ENCODE measurements at places on chromosomes 1 and 21.

- DNase-seq = no peak
Observed at GRCh38 chr1:145926686-145927062, 610 bp downstream of the RBM8A start.

DNA sequence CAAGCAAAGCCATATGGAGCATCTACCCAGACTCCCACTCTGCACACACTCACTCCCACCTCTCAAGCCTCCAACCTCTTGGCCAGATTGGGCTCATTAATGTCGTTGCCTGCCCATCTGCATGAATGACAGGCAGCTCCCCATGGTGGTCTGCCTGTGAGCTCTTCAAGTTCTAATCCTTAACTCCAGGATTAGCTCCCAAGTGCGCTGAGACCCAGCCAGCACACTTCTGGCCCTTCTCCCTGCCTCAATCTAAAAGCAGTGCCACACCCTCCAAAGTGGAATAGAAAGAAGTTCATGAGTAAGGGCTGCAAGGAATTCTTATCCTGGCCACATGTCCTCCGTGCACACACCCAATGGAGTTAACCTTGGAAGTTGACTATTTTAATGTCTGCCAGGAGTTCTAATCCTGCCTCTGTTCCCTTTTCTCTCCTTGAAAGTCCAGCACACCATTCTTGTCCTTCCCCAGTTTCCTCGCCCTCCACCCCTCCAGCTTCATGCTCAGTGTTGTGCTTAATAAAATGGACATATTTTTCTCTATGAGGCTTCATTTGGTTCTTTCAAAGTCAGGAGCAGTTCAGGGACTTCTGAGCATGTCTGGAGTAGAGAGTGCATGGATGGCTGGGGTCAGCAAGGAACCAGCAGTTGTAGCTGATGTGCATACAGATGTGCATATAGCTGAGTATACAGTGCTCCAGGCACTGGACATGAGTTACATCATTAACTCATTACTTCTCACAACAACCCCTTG, 30.1 kb downstream of the CAMK1G start:
- DNase-seq = no peak

- DNase-seq = no peak
Observed at GRCh38 chr1:117436513-117436912, 69.3 kb downstream of the MAN1A2 start.

- no peak for DNase-seq
Observed at GRCh38 chr1:81813691-81814090, 13.0 kb downstream of the ADGRL2 start.

GRCh38 chr21:25563361-25564116, 43.7 kb downstream of the MRPL39 start:
- peak; percentile 81 for DNase-seq

DNA sequence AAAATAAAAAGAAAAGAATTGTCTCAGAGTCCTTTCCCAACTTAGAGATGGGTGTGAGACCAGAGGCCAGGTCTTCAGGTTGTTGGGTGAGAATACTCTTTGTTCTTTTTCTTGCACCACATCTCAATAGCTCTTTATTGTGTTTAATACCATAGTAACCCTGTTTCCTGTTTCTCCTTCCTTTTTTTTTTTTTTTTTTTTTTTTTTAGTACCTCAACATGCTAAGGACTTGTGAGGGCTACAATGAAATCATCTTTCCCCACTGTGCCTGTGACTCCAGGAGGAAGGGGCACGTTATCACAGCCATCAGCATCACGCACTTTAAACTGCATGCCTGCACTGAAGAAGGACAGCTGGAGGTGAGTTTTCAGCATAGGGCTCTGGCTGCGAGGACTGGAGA, 24.4 kb downstream of the CELF3 start:
- DNase-seq = peak; percentile 43

GRCh38 chr21:34857874-34858273, 189.1 kb downstream of the CLIC6 start:
- DNase-seq = no peak

- DNase-seq = no peak
Observed at GRCh38 chr1:5748286-5749225, 243.7 kb downstream of the NPHP4 start.

GRCh38 chr1:205283270-205284147, 38.0 kb downstream of the NUAK2 start:
- no peak for DNase-seq

DNA sequence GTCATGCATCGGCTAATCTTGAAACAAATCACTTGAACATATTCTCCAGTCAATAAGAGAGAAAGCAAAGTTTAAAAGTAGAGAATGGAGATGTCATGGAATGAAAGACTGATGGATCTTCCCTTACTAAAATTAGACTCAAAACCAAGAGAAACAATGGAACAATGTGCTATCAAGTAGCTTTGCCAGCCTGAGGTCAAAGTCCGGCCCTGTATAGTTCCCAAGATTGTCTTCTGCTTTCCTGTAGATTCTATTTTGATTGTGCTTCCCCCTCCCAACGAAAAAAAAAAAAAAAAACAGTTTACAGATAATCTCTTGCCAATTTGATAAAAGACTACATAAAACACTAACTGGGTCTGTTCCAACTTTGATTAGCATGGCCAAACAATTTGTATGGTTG, 40.8 kb upstream of the KIRREL1 start:
- DNase-seq = no peak

DNA sequence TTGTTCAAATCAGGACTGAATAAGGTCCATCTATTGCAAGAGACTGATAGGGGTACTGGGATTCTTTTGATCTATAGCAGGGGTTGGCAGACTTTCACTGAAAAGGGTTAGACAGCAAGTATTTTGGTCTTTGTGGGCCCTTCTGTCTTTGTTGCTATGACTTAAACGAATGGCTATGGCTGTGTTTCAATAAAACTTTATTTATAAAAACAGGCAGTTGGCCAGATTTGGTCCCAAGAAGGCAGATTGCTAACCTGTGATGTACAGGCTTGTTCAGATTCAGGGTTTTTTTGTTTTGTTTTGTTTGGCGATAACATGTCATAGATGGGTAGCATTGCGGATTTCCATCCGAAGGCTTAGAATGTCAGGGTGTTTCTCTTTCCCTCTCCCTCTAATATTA, 3.9 kb upstream of the BACE2 start:
- DNase-seq = no peak

- no peak for DNase-seq
Observed at GRCh38 chr21:31862078-31862477, 10.7 kb upstream of the HUNK start.

- DNase-seq = no peak
Observed at GRCh38 chr21:15014221-15014620, 50.6 kb downstream of the NRIP1 start.

DNA sequence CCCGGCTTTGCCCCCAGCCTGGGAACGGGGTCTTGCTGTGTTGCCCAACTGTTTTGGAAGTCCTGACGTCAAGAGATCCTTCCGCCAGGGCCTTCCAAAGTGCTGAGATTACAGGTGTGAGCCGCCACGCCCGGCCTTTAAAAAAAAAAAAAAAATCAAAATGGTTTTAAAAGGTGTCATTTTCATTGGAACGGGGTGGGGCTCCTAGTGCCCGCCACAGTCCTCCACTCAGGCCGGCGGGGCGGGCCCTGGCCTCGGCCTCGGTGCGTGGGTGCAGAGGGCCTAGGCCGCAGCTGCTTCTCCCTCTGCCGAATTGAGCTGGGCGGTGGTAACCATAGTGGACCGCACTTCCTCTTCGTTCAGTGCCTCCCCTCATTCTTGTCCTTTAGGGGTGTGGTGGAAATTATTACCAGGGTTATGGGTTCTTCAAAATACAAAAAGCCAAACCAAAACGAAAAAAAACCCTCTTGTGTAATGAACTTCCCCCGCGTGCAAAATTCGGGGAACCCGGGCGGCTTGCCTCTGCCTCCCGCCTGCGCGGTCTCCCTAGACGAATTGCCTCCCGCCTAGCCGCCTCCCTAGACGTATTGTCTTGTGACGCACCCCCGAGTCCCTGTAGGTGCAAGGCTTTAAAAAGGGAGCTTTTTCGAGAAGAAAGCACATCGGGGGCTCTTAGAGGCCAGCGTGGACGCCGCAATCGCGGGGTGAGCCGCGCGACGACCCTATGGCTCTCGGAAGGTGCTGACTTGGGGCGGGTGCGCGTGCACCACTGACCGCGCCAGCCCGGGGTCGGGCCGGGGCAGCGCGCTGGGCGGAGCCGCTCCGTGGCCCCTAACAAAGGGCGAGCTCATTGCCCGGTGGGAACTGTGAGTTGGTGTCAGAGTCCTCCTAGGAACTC, 10.5 kb upstream of the SPEN start:
- peak; percentile 93 for DNase-seq

DNA sequence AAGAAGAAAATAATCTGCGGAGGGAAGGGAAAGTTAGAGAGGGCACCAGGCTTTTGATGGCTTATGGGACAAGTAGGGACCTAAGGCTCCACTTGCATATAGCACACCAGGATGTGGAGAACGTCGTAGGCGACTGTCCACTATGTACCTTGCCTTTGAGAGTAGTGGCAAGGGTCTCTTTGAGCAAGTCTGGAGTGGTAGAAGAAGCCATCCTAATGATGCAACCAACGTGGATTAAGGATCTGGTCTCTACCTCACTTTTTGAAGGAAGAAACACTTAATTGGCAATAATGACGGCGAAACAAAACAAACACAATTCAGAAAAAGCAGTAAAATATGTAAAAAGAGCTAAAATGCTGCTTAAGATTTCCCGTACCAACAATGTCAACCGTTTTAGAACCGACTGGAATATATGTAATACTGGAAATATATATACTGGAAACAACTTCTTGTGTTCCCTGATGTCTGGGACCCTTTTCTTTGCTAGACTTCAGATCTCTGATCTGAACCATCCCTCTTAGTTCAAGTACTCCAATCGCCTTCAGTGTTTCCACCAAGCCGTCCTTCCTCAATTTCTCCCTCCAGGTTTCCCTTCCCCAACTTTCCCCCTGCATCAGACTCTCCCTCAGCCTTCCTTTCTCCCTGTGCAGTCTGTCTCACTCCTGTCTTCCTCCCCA, 821 bp upstream of the KHDRBS1 start:
- DNase-seq = no peak

- DNase-seq = no peak
Observed at GRCh38 chr1:53048960-53049573, 12.9 kb upstream of the PODN start.

GRCh38 chr1:164311377-164311776, 247.6 kb upstream of the PBX1 start:
- no peak for DNase-seq

DNA sequence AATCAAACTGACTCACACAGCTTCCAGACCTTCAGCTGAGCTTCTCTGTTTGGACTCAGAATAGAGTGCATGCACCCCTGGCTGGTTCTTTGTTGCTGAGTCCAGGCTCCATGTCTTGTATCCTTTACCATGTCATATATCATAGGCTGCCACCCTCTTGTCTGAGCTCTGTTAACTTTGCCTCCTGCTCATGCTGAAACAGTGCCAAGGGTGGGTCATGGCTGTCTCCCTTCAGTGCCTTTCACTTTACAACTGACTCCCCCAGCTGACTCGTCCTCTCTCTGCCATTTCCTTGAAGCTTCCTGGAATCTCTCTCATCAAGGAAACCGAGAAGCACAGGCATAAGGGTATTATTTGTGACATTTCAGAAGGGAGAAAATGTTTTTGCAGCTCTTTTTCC, 885.3 kb downstream of the TTLL7 start:
- DNase-seq = no peak

- DNase-seq = no peak
Observed at GRCh38 chr1:30368651-30369240, 354.6 kb downstream of the MATN1 start.

DNA sequence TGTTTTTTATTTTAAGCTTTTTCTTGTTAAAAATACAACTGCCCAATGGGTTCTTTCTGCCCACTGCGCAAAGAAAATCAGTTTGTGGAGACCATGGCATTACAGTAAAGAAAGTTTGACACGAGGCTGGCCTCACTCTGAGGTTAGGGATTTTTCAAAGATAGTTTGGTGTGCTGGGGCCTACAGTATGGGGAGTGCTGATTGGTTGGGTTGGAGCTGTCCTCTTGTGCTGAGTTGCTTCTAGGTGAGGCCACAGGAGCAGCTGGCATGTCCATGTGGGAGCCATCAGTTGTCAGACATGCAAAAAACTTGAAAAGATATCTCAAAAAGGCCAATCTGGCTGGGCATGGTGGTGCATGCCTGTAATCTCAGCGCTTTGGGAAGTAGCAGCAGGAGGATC, 14.0 kb downstream of the OSBPL9 start:
- DNase-seq = no peak

GRCh38 chr21:41973861-41974751, 20.3 kb upstream of the C2CD2 start:
- DNase-seq = peak; percentile 68

DNA sequence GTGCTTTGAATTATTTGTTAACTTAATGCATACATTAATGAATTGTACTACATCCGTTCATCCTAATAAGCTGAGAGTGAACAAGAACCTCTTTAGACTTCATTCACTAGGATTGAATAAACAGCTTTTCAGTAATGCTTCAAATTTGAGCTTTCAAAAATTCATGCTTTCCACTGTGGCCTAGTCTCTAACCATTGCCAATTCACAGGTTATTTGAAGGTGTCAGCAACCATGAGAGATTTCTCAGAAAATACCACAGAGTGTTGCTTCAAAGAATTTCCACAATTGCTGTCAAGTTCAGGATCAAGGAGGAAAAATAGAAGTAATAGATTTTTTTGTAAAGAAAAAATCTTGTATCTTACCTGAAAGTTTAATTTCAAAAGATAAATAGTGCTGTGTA, 72.7 kb downstream of the AK5 start:
- no peak for DNase-seq

- no peak for DNase-seq
Observed at GRCh38 chr1:6882414-6882813, 97.2 kb downstream of the CAMTA1 start.

DNA sequence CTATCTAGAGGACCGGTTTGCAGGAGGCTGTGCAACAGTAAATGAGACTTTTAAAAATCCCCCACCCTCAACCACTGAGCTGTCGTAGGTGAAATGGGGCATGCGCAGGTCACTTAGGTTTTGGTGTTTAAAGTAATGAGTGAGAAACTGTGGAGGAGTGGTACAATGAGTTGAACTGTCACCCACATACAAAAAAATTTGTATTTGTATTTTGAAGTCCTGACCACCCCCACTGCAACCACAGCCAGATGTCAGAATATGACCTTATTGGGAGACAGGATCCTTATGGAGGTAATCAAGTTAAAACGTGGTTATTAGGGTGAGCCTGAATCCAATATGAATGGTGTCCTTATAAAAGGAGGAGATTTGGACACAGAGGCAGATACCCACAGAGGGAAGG, 1.6 kb upstream of the IRF6 start:
- no peak for DNase-seq

DNA sequence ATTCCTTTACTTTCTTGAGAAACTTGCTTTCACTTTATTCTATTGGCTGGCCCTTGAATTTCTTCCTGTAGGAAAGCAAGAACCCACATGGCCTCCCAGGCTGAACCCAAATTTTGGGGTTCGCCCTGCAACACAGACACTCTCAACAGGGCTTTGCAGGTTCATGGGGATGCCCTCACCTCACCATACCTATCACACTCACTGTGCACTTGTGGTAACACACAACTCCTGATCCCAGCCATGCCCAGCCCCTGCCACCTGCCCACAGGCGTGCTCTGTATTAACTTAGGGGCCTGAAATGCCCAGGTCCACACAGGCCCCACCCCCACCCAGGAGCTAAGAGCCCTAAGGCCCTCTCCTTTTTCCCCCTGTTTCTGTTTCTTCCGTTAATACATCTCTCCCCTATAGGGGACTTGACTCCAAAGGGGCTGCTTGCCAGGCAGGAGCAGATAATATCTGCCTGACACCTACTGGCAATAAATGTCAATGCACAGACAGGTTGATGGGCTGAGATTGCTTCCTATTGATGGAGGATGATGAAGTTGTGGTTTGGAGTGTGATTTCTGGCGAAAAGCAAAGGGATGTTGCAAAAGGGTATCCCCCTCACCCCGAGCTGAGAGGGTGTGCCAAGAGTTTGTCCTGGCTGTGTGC, 171.5 kb downstream of the AJAP1 start:
- DNase-seq = no peak

GRCh38 chr1:66368261-66368660, 165.7 kb upstream of the SGIP1 start:
- no peak for DNase-seq

All from MV-4-11 (cell line).